CD4-positive, CD25-positive, alpha-beta regulatory T cell (primary cell): ENCODE measurements at places on chromosomes 4 and X. TPM values are rescaled to one million over a fixed set of nuclear protein-coding genes. Genes with fewer than 3 reads are reported as not detected.

Gene PPP1R2C
- 32.2 TPM for total RNA-seq

Gene SMAD1
- total RNA-seq: 3.7 TPM

Gene UGT2A3
- not detected for total RNA-seq

DNA sequence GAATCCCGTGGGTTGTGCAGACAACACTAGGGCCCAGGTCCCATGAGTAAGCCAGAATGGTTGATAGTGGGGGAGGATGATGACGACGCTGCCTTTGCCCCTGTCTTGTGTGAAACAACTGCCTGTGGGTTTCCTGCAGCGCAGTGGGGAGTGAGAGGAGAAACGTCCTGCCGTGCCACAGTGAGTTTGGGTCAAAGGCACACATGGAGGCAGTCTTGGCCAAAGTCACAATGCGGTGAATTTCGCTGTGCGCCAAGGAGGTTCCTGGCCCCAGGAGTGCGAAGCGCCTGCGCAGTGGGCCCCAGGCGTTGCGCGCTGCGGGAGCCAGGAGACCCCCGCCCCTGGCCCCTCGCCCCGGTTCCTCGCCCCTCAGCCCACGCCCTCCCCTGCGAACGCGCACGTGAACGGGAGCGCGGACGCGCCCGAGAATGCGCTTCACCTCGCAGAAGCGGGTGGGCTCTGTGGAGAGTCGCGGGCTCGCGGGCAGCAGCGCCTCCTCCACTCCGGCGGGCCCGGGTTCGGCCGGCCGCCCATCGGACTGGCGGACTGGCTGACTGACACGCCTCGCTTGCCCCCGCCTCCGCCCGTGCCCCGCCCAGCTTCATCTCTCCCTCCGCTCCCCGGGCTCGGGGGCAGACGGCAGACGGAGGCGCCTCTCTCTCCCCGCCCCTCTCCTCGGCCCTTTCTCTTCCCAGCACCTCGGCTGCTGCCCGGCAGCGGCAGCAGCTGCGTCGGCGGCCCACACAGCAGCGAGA, at the start of gene NUDT10:
TSS of gene NUDT10 (plus strand) at position 635 of the 755 bp plus-strand sequence. CDS start 144 bp downstream, outside the sequence.
- no peak for DNase-seq

DNA sequence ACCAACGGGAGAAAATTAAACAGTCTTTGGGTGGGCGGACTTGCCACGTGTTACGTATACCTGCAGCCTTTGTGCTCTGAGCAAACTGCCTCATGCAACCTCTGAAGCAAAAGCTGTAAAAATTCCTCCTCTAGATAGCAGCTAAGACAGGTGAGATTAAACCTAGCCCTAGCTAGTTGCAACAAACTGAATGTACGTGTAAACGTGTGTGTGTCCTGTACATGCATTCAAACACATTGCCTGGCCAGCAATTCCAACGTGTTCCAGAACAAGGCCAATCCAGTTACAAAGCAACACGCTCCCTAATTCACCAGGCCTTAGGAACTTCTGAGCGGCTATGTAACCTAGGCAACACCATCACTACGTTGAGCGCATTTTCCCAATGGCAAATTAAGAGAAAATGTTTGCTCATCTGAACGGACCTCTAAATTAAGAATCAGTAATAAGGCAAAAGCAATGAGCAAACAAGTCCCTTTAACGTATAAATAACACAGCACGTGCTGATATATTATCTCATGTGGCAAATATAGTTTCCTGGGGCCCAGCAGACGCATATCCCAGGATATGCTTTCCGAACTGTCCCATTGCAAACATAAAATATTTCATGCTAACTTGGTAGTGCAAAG, 792 bp downstream of the PPID start:
- no peak for DNase-seq
